Activated naive CD4-positive, alpha-beta T cell (primary cell): ENCODE measurements at places on chromosomes 11 and 22.

- no peak for DNase-seq
Measured at GRCh38 chr11:235609-235996, 539 bp downstream of the SIRT3 start.

GRCh38 chr22:38016182-38017151 lies 32.1 kb upstream of the SOX10 start:
- DNase-seq, result no peak

- no peak for DNase-seq
Measured at GRCh38 chr11:75583718-75584658, 21.9 kb downstream of the SERPINH1 start.

DNA sequence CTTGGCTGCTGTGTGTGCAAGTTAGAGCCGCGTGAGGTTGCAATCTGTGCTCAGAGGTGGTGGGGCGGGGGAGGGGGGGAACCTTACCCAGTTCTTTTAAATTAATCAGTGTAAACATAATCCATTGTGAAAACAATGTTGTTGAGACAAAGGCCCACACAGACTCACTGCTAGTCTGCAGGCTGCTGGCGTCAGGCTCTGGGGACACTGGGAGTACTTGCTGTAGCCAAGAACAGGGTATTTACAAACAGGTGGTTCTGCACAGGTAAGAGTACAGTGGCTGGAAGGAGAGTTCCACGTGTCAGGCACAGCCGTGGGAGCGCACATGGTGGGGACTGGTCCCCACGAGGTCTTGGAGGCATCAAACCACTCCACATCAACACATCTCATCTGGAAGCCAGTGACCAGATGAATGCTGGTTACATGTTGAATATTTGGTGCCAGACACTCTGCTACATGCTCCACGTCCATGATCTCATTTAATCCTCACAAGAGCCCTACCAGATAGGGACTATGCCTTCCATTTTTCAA lies 27.4 kb downstream of the SCUBE1 start:
- DNase-seq, result no peak

DNA sequence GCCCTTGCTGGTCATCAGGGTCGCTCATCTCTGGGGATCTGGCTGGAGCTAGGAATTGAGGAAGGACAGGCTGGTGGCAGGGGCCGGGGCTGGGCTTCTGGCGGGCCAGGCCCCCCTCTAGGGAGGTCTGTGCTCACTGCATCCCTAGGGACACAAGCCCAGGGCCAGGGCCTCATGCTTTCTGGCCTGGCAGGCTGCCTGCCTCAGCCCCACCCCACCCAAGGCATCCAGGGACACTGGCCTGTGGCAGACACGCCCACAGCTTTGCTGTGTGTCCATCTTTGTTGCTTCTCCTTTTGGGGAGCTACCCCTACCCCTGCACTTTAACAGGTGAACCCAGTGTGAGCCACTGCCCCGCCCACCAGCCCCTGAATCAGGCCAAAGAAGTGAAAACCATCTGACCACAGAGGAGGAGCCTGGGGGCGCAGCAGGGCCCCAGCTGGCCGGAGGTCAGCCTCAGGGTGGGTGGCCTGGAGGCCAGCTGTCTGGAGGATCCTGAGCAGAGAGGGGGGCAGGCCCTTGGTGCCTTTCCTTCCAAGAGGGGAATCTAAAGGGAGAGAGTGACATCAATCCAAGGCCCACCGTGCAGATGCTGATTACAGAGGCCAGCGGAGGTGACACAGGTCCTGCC lies 26.8 kb upstream of the CELSR1 start:
- no peak for DNase-seq

DNA sequence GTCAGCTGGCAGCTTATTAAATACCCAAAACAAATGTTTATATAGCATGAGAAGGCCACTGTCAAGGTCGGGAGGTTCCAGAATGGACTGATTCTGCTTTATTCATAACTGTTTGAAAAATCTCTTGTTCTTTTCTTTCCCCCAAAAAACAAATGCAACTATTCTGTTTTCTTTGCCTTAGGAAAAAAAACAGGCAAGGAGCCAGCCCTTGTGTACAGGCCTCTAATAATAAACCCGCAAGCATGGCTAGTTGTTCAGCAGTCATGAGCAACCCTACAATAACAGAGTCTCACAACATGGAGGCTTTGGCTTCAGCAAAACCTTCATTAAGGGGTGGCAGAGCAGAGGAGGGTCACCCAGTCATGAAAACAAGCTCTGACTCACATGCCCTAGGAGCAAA lies 191.7 kb downstream of the KIRREL3 start:
- DNase-seq, result no peak

- DNase-seq, result no peak
Measured at GRCh38 chr22:25816522-25817059, 74.6 kb downstream of the MYO18B start.

DNA sequence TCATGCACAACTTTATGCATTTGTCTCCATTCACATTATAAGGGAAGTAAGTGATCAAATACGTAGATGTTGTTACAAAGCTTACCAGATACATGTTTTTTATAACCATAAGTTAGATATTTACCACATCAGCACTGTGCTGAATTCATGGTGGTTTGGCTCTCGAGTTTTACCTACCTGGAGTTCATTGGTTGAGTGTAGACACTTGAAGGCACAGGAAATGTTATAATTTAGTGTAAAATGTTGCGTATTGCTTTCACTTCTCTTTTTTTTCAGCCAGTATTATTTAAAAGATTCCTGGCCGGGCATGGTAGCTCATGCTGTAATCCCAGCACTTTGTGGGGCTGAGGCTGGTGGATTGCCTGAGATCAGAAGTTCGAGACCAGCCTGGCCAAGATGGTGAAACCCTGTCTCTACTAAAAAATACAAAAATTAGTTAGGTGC lies 53.1 kb upstream of the GRK2 start:
- DNase-seq, result no peak

DNA sequence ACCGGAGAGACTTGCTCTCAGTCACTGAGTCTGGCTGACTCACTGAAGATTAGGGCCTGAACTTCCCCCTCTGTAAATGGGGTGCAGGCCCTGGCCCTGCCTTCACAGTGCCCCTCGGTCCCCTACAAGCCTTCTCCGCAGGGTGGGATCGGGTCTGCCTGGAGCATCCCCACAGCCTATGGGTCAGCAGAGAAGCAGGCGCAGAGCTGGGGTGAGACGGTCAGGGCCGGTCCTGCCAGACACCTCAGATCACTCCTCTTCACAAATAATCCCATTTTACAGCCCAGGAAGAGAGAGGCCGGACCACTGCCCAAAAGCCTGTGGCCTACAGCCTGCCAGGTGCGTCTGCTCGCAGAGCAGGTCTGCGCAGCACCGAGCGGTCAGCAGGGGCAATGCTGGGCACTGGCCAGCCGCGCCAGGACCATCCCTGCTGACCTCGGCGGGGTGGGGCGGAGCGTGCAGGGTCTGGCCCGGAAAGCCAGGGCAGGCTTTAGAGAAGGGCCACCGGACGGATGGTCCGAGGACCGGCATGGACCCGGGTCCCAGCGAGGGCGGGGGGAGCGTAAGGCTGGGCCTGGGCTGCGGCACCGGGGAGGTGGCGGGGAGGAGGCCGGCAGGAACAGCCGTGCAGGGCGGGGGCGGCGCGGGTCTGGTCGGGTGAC lies 522 bp upstream of the SEPTIN5 start:
- no peak for DNase-seq

GRCh38 chr11:126415669-126416420 lies 60.4 kb downstream of the ST3GAL4 start:
- no peak for DNase-seq

- no peak for DNase-seq
Measured at GRCh38 chr11:23311986-23312940, 452.0 kb upstream of the CCDC179 start.

- DNase-seq, result no peak
Measured at GRCh38 chr11:65026810-65027209, 429 bp upstream of the SNX15 start.

DNA sequence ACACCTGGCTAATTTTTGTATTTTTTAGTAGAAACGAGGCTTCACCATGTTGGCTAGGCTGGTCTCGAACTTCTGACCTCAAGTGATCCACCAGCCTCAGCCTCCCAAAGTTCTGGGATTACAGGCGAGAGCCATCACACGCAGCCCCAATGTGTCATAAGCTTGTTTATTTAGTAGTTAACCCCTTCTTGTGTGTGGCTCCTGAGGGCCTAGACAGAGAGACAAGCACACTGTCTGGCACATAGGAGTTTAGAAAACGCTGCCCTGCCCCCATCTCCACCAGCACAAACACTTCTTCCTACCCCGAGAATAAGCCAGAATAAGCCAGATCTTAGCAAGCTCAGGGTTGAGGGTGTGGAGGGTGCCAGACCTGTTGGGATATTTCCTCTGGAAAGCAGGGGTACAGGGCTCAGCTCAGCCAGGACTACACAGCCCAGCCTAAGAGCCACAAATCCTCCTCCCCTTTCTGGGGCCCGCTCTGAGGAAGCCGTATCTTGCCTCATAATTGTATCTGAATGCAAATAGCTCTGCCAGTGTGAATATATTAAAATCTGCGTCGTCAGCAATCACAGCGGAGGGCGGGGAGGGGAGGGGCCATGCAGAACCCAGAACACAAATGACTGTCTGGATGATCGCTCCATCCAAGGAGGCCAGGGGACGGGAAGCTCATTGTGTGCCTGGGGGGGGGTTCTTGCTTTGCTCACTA lies 247.3 kb downstream of the MN1 start:
- no peak for DNase-seq

DNA sequence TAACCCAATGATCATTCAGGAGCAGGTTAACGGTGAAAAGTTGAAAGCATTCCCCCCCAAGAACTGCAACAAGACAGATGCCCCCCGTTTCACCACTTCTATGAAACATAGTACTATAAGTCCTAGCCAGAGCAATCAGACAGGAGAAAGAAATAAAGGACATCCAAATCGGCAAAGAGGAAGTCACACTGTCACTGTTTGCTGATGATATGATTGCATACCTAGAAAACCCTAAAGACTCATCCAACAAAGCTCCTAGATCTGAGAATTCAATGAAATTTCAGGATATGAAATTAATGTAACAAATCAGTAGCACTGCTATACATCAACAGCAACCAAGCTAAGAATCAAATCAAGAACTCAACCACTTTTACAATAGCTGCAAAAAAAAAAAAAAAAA lies 32.8 kb downstream of the PIWIL3 start:
- no peak for DNase-seq

DNA sequence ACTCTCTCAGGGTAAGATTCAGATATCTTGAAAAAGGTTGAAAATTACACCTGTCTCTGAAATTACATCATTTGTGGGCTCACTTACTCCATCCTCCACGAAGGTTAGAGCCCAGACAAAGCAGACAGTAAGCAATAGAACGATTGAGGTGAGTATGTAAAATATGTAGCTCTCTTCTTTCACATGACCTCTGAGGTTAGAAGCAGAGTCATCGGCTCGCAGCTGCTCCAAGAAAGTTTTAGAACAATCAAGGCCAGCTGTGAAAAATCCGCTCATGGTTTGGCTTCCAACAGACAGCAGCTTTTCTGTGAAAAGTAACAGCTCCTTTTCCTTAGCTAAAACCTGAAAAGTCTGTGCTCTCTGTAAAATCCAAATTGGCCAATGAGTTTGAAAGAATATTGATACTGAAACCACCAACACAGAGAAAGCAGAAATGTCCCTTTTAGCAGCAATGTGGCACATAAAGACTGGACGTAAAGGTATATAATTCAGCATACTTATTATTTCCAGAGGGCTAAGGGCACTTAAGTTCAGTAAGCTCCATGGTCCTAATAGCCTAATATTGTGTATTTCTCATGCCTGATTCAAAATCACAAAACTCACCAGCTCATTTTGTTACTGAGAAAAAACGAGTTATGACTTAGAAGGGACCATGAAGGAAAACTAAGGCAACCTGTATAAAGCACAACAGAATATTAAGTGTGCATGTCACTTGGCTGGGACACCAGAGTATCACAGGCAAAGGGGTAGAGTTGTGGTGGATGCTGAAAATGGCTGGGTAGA lies 78.2 kb downstream of the FAM76B start:
- DNase-seq, result no peak

DNA sequence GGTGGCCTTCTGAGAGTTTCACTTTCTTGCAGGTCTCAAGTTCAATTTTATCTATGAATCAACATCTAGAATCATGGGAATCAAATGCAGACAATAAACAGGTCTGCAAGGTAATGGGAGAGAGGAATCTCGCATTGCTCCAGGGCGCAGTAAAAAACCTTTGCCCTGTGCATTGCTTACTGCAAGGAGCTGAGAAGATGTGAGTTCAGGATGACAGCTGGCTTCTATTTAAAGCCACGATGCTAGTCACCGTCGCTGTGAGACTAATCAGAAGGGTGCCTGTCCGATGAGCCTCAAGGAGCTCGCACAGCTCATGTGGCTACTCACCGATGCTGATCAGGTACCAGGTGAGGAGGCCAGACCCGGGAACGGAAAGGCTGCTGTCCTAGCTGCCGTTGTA lies 30.2 kb upstream of the APOA1 start:
- no peak for DNase-seq

DNA sequence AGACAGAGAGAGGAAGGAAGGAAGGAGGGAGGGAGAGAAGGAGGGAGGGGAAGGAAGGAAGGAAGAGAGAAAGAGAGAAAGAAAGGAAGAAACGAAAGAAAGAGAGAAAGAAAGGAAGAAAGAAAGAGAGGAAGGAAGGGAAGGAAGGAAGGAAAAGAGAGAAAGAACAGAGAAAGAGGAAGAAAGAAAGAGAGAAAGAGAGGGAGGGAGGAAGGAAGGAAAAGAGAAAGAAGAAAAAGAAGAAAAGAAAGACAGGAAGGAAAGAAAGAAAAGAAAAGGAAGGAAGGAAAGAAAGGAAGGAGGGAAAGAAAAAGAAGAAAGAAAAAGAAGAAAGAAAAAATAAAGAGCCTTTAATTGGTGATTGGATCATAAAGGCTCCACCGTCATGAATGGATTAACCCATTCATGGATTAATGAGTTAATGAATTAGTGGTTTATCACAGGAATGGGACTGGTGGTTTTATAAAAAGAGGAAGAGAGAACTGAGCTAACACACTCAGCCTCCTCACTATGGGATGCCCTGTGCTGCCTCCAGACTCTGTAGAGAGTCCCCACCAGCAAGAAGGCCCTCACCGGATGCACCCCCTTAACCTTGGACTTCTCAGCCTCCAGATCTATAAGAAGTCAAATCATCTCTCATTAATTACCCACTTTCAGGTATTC lies 9.0 kb upstream of the PLAAT2 start:
- no peak for DNase-seq

GRCh38 chr11:65637794-65638419 lies at the start of gene SIPA1:
Gene SIPA1, plus strand, starts transcription at chr11:65638101. Its CDS starts 2,821 bp downstream, at chr11:65640922.
- DNase-seq, result peak; percentile 57

DNA sequence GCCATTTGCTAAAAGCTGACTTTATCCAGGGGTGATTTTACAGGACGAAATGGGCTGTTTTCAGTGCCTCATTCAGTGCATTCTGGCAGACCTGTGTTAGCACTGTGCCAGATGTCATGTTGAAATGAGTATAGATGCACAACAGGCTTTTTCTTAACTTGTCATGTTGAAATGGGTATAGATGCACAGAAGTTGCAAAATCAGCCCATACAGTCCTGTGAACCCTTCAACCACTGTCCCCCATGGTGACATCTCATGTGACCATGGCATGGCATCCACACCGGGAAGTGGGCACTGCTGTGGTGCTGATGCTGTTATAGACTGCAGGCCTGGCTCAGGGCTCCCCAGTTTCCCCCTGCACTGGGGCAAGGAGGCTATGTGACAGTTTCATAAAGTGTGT lies 2.5 kb downstream of the TALDO1 start:
- DNase-seq, result no peak
